Fibroblast of upper back skin (primary cell): ENCODE measurements at places on chromosomes 6 and 20.

DNA sequence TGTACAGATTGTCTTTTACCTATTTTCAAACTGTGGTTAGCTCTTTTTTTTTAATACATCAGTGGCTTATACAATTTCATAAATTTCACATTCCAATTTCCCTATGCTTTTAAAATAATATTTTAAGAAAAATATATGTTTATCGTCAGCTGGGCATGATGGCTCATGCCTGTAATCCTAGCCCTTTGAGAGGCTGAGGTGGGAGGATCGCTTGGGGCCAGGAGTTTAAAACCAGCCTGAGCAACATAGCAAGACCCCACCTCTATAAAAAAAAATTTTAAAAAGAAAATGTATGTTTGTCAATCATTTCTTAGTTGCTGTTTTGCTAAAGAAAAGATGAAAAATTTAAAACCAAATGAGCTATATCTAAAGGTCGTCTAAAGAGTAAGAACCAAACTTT, 3.4 kb downstream of the GJA1 start:
- DNase-seq, result no peak

DNA sequence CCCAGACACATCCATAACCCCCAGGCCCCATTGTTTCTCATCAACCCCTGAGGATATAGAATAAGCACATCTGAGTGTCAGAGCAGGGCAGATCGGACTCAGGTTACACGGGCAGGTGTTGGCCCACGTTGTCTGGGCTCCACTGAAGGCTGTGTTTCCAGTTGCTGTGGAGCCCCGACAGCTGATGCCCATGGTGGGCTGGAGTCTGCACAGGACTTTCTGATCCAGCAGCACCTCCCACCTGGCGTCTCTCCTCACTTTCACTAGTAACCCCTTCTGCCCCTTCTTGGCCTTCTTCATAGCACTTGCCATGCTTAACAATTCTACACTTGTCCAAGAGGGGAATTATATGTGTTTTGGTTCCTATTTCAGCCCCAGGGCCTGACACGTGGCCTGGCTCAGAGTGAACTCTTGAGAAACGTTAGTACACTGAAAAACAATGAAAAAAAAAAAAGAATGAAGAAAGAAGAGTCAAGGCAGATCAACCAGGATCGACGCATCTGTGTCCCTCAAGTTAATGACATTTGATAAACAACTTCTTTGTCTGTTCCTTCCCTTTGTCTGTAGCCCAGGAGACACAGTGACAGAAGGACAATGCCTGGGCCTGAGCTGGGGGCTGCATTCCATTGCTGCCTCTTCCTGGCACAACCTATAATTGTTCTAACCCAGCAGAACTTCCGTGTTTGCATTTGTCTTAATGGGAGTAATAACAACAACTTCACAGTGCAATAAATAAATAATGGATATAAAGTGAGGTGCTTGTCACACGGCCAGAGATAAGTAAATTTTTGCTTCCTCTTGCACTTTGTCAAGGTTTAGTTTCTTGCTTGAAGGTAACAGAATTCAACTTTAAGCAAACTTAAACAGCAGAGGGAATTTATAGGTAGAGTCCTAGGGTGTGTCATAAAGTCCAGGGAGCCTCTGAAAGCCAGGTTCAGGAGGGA, 224.2 kb upstream of the SSTR4 start:
- DNase-seq, result no peak

GRCh38 chr6:128327890-128328289, 192.5 kb downstream of the PTPRK start:
- DNase-seq, result peak; percentile 25

DNA sequence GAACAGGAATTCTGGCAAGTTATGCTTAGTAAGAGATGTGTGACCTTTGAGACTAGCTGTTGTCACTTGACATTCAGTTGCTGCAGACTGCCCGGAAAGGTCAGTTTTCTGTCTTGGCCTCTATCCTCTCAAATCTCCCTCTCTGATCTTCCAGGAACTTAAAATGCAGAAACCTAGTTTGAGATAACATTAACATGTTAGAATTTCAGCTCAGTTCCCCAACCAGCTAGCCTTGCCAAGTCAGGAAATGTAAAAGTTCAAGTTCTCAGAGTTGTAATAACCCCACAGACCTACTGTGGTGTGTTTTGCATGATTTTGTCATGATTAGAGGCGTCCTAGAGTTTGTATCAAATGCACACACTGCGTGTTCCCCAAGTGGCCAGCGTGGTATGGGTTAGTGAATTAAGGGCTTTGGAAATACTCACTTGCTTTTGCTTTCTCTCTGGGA, 46.6 kb downstream of the DUSP22 start:
- DNase-seq, result no peak

DNA sequence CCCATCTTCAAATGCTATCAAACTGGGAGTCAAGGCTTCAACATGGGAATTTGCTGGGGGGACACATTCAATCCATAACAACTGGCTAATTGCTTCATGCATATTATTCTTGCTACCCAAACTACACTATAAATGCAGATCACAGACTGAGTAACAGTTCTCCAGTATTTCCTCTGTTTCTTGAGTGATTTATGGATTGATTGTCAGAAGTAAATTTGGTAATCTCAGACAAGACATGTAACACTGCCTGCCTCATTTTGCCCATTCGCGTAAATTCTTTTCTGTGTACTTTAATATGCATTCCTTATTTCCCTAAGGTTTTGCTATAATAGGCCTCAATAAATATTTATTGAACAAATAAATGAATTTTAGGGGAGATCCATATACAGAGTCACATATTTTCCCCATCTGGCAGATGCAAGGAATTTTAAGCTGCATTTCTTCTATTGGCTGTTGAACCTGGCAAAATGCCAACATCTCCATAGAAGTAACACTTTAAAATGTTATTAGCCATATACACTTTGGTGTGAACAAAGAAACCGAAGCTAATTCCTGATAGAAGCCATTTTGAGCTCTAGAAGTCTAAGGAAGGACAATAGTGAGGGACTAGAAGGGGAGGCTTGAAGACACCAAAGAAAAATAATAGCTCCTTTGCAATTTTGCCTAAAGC, 98.2 kb downstream of the QRSL1 start:
- no peak for DNase-seq

- DNase-seq, result no peak
Observed at GRCh38 chr6:166933396-166933795, 23.0 kb downstream of the RNASET2 start.
